CD14-positive monocyte (primary cell): ENCODE measurements at places on chromosomes 3 and 15. TPM values are rescaled to one million over a fixed set of nuclear protein-coding genes. Genes with fewer than 3 reads are reported as not detected.

BNC1 gene
- polyA plus RNA-seq = not detected

RLBP1 gene
- polyA plus RNA-seq = not detected in 2 replicates

SPATA12 gene
- 0.16 TPM for polyA plus RNA-seq

DNA sequence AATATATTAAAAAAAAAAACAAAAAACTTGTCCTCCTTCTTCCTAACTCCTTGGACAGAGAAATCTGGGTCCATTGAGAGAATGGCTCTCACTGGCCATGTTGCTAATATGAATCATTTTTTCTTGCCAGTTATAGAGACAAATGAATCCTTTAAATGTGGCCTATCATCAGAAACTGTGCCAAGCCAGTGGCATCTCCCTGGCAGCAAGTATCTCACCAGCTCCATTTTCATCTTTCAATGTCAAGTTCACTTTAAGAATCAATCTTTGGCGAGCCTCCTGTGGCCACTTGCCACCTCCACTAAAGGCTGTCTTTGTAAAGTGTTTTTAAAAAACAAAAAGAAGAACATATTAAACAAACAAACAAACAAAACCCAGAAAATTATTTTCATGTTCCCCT is 202.5 kb downstream of the TUSC7 start:
- no peak for DNase-seq

DNA sequence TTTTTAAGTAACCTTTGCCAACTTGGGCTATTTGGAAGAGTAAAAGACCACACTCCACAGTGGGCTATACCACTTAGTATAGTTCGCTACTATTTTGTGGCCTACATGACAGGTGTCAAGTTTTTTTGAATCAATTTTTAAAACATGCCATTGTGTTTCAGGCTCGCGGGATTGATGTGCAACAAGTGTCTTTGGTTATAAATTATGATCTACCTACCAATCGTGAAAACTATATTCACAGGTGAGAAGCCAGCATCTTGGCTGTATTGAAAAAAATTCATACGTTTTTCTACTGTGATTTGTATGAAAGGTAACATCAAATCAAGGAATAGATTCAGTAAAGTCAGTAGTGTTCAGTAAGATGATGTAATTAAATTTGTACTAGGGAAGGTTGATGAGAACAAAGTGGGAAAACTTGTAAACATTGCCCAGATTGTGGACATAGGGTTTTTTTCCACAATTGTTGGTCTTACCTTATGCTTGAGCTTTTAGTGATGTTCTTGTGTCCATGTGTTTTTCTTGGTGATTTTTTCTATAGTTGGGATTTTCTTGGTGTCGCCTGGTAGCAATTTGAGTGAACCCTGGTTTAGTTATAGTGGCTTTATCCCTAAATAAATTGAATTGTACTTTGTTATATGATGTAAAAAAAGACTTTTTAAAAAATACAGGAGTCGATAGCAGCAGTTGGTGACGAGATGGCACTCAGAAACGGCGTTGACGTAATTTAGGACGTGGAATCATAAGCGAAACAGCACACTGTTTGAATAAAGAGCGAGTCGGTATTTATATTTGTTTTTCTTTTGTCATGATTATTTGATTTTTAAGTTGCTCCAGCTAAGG is 4.5 kb downstream of the EIF4A2 start:
- DNase-seq = no peak
